ENCODE measurements at places on chromosomes 4 and X.
A peak's percentile ranks its signal among the peaks of the same experiment; 100 is the strongest.

DNA sequence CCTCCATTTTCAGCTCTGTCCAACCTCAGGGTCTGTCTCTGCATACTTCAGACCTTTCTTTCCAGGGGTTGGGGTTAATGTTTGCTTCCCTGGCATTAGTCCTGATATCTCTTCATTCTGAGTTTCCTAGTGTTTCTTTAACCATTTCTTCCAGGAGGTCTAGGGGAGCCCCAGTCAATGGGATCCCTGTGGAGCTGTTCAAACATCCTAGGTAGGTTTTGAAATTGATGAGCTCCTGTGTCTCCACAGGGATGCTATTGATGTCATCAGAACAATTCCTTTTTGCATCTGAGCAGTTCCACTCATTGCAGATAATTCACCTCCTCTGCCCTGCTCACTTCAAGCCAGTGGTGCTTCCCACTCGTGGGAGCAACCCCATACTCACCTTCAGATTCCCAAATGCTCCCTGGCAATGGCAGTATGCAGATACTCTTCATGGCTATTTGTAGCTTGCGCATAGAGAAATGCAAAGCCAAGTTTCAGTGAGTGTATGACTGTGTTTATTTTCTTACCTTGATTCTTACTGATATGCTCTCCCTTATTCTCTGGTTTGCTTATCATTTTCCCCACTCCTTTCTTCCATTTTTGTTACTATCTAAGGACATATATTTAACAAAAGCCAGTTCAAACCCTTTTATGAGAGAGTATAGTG, 33.7 kb upstream of the LIMCH1 start:
- no peak for DNase-seq

DNA sequence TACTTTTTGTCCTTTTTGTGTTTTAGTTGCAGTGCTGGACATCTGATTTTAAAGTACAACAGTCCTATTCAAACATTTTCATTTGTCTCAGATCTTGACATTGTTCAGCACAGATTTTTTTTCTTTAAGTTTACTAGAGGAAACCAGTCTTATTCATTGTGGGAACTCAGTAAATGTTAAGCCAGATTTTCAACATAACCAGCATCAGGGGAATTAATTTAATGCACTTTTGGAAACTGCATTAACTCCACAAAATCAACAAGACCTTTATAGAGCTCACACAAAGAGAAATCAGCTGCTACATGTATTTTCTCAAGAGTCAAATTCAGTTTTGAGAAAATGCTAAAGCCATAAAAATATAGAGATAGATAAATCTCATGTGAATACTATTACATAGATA, 9.9 kb downstream of the CPE start:
- DNase-seq: no peak

DNA sequence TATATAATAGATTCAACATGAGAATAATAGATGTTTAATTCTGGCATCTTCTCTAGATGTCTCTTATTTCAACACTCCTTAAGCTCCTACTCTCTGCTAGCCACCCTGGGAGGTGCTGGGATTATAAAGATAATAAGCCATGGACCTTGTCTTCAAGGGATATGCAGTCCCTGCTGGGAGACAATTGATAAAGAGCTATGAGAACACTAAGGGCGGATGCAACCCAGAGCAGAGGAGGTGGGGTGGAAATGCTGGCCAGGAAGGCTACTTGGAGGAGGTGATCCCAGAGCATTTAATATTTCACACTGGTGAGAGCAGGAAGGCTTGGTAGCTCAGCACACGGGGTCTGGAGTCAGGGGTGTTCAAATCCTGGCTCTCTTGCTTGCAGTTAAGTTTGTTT, 18.3 kb upstream of the PGRMC2 start:
- no peak for DNase-seq

GRCh38 chr4:152079543-152080293, 318.9 kb upstream of the GATB start:
- no peak for DNase-seq

GRCh38 chr4:124334119-124334518, 378.4 kb downstream of the ANKRD50 start:
- DNase-seq: peak; percentile 9

GRCh38 chrX:77639820-77640219, 146.2 kb downstream of the ATRX start:
- DNase-seq: no peak

- no peak for DNase-seq
Measured at GRCh38 chrX:151977009-151977408, 2.5 kb upstream of the GABRE start.

- DNase-seq: no peak
Measured at GRCh38 chr4:133464311-133464710, 315.2 kb downstream of the PCDH10 start.

- peak; percentile 2 for DNase-seq
Measured at GRCh38 chrX:102154900-102155805, 624 bp downstream of the BEX5 start.

DNA sequence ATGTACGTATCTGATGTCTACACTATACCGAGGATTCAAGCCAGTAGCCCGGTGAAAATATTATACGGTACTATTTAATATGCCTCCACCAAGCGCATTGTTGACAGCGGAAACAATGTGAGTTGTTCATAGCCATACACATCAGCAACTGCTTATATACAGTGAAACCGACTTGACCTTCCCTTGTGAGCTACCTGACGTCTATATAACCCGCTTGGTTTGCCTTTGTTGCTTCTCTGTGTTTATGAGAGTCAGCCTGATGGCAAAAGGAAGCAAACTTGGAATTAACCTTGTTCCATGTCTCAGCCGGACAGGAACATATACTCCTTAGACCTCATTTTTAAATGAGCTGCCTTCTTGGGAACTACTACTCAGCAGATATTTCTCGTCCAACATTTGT, 211.8 kb downstream of the DCTD start:
- DNase-seq: no peak

DNA sequence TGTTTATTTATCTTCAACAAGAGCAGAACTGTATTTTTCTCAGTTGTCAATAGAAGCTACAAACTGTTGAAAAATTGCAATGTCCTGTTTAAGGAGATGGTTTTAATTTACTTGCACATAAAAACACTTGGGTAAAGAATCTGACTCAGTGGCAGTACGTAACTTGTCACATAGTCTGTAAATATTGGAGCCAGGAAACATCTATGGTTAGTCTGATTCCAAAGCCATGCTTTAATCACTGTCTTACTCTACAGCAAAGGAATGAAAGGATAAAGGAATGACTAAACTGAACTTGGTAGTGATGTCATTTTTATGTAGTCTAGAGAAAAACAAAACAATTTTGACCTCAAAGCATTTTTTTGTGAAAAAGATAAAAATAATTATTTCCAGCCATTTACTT, 537.2 kb downstream of the STIM2 start:
- DNase-seq: no peak

DNA sequence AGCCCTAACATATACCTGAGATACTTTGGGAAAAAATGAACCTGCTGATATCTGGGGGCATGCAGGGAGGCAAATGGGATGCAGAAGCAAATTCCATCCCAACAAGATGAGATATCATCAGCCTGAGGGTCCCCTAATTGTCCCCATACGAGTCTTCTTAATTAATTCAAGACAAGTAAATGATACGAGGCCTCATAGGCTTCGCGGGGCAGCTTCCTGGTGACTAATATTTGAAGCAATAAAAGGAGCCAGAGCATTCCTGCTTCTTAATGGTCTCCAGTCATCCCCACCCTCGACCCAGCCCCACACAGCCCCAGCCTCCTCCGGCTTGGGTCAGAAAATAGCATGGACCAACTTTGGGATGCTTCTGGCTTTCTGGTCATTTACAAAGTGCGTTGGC, 99.6 kb upstream of the MSX1 start:
- no peak for DNase-seq

- no peak for DNase-seq
Measured at GRCh38 chr4:153364061-153364460, 19.6 kb downstream of the MND1 start.

- DNase-seq: no peak
Measured at GRCh38 chrX:107723511-107723910, 52.1 kb downstream of the TSC22D3 start.

- DNase-seq: no peak
Measured at GRCh38 chr4:79700356-79700755, 292.3 kb upstream of the GK2 start.

- no peak for DNase-seq
Measured at GRCh38 chr4:3801931-3802550, 35.9 kb downstream of the ADRA2C start.

GRCh38 chr4:61273233-61273632, 73.1 kb downstream of the ADGRL3 start:
- no peak for DNase-seq

- DNase-seq: no peak
Measured at GRCh38 chr4:78824001-78824400, 47.9 kb downstream of the BMP2K start.

DNA sequence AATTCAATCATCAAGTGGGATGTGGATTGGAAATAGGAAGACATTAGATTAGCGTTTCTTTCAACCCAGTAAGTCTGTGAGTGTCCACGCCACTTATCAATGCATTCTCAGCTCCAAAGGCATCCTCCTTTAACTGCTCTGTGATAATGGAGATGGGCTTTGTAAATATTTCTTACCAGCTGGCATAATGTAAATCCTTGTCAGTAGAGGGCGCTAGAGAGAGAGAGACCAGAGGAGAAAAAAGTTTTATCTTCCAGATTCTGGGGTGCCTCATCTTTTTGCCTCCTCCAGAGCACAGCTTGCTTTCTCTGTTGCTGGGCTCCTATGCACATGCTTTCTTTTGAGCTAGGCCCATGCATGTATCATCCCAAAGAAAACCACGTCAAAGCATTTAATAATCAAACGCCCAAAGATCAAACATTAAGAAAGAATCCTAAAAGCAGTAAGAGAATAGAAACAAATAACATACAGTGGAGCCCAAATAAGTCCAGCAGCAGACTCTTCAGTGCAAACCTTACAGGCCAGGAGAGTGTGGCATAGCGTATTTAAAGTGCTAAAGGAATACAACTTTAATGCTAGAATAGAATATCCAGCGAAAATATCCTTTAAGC, 9.6 kb upstream of the MTMR1 start:
- no peak for DNase-seq

DNA sequence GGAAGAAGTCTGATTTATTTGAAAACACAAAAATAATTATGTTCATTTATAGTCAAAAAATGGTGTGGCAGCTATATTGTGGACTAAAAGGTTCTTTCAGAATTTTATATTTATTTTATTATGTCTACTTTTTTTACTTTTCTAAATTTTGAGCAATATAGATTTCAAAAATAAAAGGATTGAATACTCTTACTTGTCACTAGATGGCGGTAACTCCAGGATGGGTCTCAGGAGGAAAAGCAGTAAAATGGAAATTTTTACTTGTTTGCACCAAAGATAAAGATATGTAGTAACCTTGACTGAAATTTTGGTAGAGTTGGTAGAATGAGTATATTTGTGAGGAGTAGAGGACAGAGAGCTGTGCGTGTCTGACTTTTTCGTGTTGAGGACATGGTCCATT, 14.5 kb upstream of the DACH2 start:
- no peak for DNase-seq

DNA sequence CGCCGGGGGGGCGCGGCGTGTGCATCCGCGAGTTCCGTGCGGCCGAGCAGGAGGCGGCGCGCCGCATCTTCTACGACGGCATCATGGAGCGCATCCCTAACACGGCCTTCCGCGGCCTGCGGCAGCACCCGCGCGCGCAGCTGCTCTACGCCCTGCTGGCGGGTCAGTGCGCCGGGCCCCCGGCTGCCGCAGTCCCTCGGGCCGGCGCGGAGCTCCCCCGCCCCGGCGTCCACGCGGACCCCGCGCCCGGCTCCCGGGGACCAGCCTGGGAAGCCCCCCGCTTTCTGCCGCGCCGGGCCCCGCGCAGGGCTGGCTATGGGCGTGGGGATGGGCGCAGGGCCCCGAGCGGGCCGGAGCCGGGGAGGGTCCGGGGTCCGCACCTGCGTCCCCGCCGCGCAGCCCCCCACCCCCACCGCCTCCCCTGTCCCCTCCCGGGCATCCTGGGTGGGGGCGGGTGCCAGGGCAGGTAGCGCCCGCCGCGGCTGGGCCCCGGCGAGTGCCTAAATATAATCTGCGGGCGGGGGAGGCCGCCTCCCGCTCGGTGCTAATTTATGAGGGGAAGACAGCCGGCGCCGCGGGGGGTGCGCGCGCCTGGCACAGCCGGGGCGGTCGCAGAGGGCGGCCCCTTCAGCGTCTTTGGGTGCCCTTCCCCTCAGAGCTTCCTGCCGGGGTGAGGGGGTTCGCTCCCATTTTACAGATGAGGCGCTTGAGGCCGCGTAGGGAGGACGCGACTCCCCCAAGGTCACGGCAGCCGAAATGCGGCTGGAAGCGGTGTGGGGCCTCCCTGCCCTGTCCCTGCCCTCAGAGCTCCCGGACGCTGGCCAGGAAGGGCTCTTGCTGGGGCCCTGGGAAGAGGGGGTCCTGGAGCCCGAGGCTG, 837 bp downstream of the NAT8L start:
- peak; percentile 20 for DNase-seq

- no peak for DNase-seq
Measured at GRCh38 chrX:95760356-95760755, 924.3 kb upstream of the DIAPH2 start.

DNA sequence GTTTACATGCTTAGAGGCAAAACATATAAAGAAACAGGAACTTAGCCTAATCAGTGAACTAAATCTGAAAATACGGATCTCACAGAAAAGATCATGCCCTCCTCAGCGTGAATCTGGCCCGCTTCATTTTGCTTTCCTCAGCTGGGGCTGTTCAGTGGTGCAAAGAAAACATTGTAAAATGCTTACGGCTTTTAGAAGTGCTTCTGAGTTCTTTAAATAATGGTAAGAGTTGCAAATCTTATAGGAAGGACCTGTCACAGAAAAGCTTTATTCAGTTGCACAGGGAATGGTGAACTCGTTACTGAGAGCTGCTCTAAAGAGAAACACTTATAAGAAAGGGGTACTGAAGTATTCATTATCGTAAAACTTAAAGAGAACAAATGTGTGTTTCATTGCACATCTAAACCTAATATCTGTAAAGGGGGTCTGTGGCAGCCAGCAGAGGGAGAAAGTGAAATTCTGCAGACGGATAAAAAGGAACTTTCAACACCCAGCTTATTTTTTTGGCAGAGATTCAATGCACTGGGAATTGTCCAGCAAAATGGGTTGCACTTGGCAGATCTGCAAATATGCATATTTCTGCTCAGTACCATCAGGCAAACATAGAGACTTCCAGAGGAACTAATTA, 139.2 kb upstream of the ANK2 start:
- DNase-seq: no peak

DNA sequence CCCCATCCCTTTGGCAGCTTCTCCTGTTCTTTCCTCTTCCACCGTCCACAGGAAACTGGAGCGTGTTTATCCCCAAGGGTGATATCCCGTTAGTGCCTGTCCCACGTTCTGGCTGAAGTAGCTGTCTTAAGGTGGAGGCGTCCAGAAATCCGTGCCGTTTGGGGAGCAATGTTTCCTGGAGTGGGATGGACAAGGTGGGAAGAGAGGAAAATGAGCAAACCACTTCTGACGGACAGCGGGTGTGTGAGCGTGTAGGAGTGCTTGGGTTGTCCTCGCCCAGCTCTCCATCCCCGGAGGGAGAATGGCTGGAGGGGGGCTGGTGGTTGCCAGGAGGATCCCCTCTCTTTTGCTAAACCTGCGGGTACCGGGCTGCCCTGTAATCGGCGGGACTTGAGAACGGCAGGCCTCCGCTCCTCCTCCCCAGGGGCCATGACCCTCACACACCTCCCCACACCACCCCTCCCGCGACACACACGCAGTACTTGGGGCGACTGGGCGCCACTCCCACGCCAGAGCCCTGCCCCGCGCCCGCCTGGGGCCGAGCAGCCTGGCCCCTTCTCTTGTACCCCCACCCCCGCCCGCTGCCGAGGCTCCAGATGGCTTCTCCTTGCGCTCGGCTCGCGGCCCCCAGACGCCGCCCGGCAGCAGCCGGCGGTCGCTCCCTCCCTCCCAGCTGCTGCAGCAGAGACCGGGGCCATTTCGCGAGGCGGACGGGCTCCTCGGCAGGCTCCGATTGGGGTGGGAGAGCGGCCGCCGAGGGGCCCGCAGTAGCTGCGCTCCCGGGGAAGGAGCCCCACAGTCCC, 13.9 kb upstream of the PRDM8 start:
- no peak for DNase-seq
